ENCODE measurements at places on chromosomes 2 and 18. TPM values are rescaled to one million over a fixed set of nuclear protein-coding genes. Genes with fewer than 3 reads are reported as not detected.

Gene POMC
- total RNA-seq, result 0.58 TPM

Gene GDF7
- total RNA-seq, result 9.5 TPM

Gene FEV
- total RNA-seq, result not detected

Gene MOGAT1
- not detected for total RNA-seq

Gene PJVK
- total RNA-seq, result 0.15 TPM

Gene RSAD2
- total RNA-seq, result 0.44 TPM

Gene SLC8A1
- total RNA-seq, result 1.2 TPM

Gene UGT1A10
- not detected for total RNA-seq

Gene ABCG5
- total RNA-seq, result not detected

Gene ASB3
- total RNA-seq, result 17.6 TPM

Gene GTF2A1L
- 0.29 TPM for total RNA-seq

Gene TRABD2A
- 1.3 TPM for total RNA-seq

Gene RNF125
- 1.6 TPM for total RNA-seq

Gene CYS1
- total RNA-seq, result 1.1 TPM

Gene CROCC2
- total RNA-seq, result not detected

Gene KYNU
- total RNA-seq, result under 0.01 TPM

Gene APCDD1
- 0.12 TPM for total RNA-seq

Gene ANKRD62
- total RNA-seq, result not detected

Gene LCT
- not detected for total RNA-seq

Gene FABP1
- total RNA-seq, result not detected

Gene CCNT2
- total RNA-seq, result 22.5 TPM

Gene UCN
- total RNA-seq, result 1.4 TPM

Gene ADD2
- 0.47 TPM for total RNA-seq

Gene BZW1
- total RNA-seq, result 290 TPM

All from glomerular endothelial cell (primary cell).